ENCODE measurements at places on chromosomes 13 and 19.

GRCh38 chr19:17751103-17751911 is at the start of gene FCHO1:
Gene FCHO1, plus strand, starts transcription at chr19:17751477. Its CDS starts 3,688 bp downstream, at chr19:17755165.
- peak within 1 kb of the TSS; percentile 87 for H3K27ac ChIP-seq
- H3K4me1 ChIP-seq: peaks cover 62% of the 10 kb centered on the region
- H3K36me3 ChIP-seq: peaks cover 37% of the 10 kb centered on the region
- peak; percentile 95 for DNase-seq

GRCh38 chr13:29855784-29856183 is 5.4 kb upstream of the UBL3 start:
- no peaks in the 10 kb centered on the region for H3K36me3 ChIP-seq
- DNase-seq: no peak
- H3K4me3 ChIP-seq: no peak overlapping the region
- H3K27ac ChIP-seq: no peak overlapping the region
- H3K27me3 ChIP-seq: peaks cover 17% of the 10 kb centered on the region
- no peaks in the 10 kb centered on the region for H3K4me1 ChIP-seq

- H3K27ac ChIP-seq: no peak overlapping the region
- H3K4me1 ChIP-seq: no peaks in the 10 kb centered on the region
Measured at GRCh38 chr19:3459965-3460582, 20.3 kb downstream of the SMIM24 start.

- H3K4me1 ChIP-seq: peaks cover 28% of the 10 kb centered on the region
- H3K27me3 ChIP-seq: no peaks in the 10 kb centered on the region
- H3K36me3 ChIP-seq: peaks cover 52% of the 10 kb centered on the region
- peak; percentile 68 for DNase-seq
- peak overlapping the region; percentile 79 for H3K4me3 ChIP-seq
Measured at GRCh38 chr19:23394511-23394910, 760 bp downstream of the ZNF91 start.

- H3K27ac ChIP-seq: no peak overlapping the region
- peaks cover 7% of the 10 kb centered on the region for H3K4me1 ChIP-seq
- H3K4me3 ChIP-seq: no peak overlapping the region
- H3K36me3 ChIP-seq: no peaks in the 10 kb centered on the region
Measured at GRCh38 chr19:28210886-28211285, 1002.1 kb downstream of the UQCRFS1 start.

DNA sequence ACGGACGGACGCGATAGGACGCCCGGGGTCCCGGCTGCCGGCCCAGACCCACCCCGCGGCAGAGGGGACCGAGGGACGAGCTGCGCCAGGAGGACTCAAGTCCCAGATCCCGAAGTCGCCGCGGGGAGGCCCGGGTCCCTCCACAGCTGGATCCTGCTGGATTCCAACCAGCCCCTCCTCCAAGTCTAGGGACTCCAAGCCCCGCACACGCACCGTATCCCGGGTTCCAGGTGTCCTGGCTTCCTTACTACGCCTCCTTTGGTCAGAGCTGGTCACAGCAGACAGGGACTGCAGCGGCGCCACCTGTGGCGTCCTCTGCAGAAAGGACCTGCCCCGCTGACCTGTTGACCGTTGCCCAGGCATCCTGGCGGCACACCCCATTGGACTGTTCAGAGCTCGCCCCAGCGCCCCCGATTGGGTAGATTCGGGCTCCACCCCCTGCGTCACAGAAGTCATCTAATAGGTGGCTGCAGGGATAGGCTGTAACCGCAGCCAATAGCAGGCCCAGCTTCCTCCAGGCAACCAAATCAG is 29.0 kb upstream of the ZNF709 start:
- no peak overlapping the region for H3K4me3 ChIP-seq
- DNase-seq: no peak
- H3K27me3 ChIP-seq: no peaks in the 10 kb centered on the region
- no peak overlapping the region for H3K27ac ChIP-seq
- H3K36me3 ChIP-seq: peaks cover 4% of the 10 kb centered on the region

- no peak overlapping the region for H3K4me3 ChIP-seq
- H3K4me1 ChIP-seq: peaks cover 34% of the 10 kb centered on the region
- no peak for DNase-seq
- no peak overlapping the region for H3K27ac ChIP-seq
- no peaks in the 10 kb centered on the region for H3K36me3 ChIP-seq
Measured at GRCh38 chr13:31036731-31037695, 104.6 kb downstream of the TEX26 start.

DNA sequence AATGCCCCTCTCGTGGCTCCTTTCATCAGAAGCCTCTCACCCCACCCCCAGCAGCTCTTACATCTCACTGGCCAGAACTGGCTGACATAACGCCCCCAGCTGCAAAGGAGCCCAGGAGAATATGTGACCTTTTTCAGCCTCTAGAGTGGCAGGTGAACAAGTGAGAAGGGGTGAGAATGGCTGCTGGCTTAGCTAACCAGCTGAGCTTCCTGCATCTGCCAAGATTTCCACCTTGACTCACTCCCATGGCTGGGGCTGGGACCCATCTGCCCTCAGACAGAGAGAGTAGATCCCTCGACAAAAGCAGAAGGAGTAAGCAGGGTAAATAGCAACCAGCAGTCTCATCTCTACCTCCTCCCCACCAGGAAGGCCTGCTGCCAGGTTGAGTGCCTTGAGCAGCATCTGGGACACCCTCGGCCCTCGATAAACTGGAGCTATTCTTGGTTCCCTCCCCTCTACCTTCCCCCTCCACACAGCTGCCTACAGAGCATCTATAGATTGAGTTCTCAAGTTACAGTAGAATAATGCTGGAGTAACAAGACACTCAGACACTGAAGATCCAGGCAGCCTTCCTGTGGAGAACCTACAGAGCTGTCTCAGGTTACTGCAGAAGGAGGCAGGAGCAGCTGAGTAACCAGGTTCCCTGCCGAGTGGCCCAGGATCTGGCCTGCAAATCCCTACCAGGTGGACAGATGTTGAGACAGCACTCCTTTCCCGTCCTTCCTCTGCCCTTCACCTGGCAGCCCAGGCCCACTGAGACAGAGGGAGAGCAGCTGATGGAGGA is 15.5 kb downstream of the KASH5 start:
- DNase-seq: no peak
- no peaks in the 10 kb centered on the region for H3K36me3 ChIP-seq
- H3K27ac ChIP-seq: no peak overlapping the region
- H3K4me3 ChIP-seq: no peak overlapping the region

- H3K27ac ChIP-seq: no peak overlapping the region
- no peaks in the 10 kb centered on the region for H3K27me3 ChIP-seq
- H3K4me3 ChIP-seq: no peak overlapping the region
Measured at GRCh38 chr19:30235946-30236345, 136.2 kb upstream of the ZNF536 start.

GRCh38 chr13:44107357-44108121 is 227.8 kb downstream of the LACC1 start:
- no peaks in the 10 kb centered on the region for H3K27me3 ChIP-seq
- no peak overlapping the region for H3K27ac ChIP-seq
- DNase-seq: no peak
- H3K36me3 ChIP-seq: no peaks in the 10 kb centered on the region
- H3K4me1 ChIP-seq: no peaks in the 10 kb centered on the region
- H3K4me3 ChIP-seq: no peak overlapping the region

DNA sequence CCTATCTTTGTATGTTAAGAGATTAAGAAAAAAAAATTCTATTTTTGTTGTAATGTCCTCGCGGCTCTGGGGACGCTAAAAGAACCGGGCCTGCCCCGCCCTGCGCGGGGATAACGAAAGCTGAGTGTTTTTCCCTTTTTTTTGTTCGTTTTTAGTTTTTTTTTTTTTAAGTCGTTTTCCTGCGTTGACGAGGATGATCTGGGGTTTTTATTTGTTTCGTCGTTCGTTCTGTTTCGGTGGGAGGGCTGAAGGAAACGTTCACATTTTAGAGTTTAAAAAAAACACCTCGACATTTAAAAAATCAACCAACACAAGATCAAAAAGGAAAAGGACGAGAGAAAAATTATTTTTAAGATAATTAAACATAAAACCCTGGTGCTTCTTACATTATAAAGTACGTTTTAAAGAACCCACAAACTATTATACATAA is 5.6 kb downstream of the LYL1 start:
- H3K36me3 ChIP-seq: no peaks in the 10 kb centered on the region
- no peak overlapping the region for H3K27ac ChIP-seq
- peaks cover 23% of the 10 kb centered on the region for H3K4me1 ChIP-seq
- no peak for DNase-seq
- no peak overlapping the region for H3K4me3 ChIP-seq

DNA sequence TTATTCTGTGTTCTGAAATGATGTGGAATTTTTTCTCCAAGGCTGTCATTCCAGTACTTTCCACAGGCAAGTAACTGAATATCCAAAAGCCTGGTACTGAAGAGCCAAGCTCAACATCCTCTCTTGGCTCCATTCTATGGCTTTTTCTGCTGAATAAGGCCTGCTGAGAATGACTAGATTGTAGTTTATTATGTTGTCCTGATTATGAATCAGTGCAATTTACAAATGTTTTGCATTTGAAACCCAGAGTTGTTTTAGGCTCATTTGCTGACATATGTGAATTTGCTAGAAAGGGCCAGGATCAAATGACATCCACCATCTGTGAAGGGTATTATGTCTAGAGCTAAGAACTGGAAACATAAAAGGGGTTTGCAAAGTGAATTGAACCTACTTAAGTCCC is 596.6 kb downstream of the KCTD12 start:
- H3K36me3 ChIP-seq: no peaks in the 10 kb centered on the region
- H3K4me3 ChIP-seq: no peak overlapping the region
- no peaks in the 10 kb centered on the region for H3K4me1 ChIP-seq
- no peaks in the 10 kb centered on the region for H3K27me3 ChIP-seq

DNA sequence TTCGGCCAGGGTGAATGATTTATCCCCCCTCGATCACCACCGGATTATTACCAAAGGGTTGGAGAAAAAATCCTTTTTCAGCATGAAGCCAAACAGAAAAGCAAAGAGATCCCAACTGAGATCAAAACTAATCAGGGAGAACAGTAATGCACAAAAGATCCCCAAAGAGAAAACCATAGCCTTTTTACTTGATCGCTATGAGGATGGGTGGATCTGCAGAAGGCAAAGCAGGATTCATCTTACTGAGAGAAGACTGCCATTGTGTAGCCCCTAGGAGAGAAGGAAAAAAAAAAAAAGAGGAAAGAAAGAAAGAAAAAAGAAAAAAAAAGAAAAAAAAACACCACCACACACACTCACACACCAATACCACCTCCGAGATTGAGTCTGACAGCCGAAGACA is at the start of gene FGF14:
FGF14 (minus strand) TSS at position 283 of the 400 bp plus-strand sequence.
- H3K4me3 ChIP-seq: no peak within 1 kb of the TSS
- H3K27ac ChIP-seq: no peak within 1 kb of the TSS
- H3K36me3 ChIP-seq: no peaks in the 10 kb centered on the region
- DNase-seq: no peak
- no peaks in the 10 kb centered on the region for H3K4me1 ChIP-seq
- no peaks in the 10 kb centered on the region for H3K27me3 ChIP-seq

GRCh38 chr19:42113641-42114348 is 18.5 kb downstream of the POU2F2 start:
- DNase-seq: peak; percentile 83
- H3K4me1 ChIP-seq: peaks cover 18% of the 10 kb centered on the region
- H3K27ac ChIP-seq: peak overlapping the region; percentile 3
- H3K36me3 ChIP-seq: no peaks in the 10 kb centered on the region
- no peaks in the 10 kb centered on the region for H3K27me3 ChIP-seq

DNA sequence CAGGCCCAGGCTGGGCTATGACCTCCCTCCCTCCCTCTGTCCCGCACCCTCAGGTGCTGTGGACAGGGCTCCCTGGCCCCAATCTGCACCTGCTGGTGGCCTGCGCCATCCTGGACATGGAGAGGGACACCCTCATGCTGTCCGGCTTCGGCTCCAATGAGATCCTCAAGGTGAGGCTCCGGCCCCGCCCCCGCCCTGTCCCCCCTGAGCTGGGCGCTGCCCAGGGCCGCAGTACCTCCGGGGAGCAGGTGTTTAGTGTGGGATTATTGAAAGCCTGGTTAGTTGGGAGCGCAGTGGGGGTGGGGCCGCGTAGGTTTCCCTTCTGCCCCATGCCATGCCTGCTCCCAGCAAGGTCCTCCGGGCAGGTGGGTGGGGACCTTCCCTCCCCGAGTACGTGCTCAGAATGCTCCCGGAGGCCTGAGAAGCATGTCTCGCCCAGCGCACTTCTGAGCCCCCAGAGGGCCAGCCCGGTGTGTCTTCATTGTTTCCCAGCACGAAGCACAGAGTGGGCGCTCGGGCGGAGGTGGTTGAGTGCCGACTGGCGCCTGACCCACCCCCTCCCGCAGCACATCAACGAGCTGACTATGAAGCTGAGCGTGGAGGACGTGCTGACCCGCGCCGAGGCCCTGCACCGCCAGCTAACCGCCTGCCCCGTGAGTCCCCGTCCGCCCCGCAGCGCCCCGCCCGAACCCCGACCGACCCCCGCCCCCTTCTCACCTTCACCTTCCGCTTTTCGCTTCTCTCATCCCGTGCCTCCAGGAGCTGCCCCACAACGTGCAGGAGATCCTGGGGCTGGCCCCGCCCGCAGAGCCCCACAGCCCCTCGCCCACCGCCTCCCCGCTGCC is 8.8 kb downstream of the IL4I1 start:
- H3K27ac ChIP-seq: no peak overlapping the region
- H3K4me1 ChIP-seq: no peaks in the 10 kb centered on the region
- no peak for DNase-seq
- peaks cover 23% of the 10 kb centered on the region for H3K36me3 ChIP-seq
- no peaks in the 10 kb centered on the region for H3K27me3 ChIP-seq

DNA sequence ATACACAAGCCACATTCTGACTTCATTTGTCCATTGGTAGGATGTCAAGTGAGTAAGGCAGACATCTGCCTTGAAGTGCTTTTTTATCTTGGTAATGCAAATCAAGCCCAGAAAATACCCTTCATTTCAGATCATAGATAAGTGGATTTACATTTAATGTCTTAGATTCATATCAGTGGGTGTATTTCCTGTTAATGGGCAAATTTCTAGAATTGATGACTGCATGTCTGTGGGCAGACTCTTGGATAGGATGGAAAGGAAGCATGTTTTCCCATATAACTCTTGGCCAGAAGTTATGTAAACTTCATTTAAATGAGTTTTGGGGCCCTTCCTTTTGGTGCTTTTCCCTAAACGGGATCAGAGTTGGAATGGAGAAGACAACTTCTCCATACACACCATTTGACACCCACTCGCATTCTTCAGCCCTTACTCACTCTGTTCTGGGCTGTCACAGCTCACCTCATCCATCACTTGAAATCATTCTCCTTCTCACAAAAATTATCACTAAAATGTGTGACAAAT is 154.6 kb downstream of the FLT1 start:
- no peak for DNase-seq
- H3K4me3 ChIP-seq: no peak overlapping the region
- no peaks in the 10 kb centered on the region for H3K27me3 ChIP-seq
- no peaks in the 10 kb centered on the region for H3K4me1 ChIP-seq
- H3K36me3 ChIP-seq: no peaks in the 10 kb centered on the region

DNA sequence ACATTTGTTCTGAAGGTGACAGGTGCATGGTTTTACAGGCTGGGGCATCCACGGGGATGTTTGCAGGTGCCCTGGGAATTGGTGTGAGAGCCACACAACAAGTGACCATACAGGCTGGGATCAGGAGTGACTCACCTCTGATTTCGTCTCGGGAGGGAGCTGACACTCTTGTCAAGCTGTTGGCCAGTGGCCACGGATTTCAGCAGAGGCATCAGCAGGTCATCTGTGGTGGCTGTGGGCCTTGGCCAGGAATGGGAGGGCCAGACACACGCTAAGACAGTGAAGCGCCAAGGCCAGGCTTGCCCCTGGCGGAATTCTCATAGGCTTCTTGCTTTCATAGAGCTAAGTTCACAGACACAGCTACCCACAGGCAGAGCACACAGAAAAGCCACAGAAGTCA is 108.6 kb downstream of the HSPH1 start:
- H3K27me3 ChIP-seq: peaks cover 14% of the 10 kb centered on the region
- no peak for DNase-seq
- peaks cover 9% of the 10 kb centered on the region for H3K4me1 ChIP-seq
- H3K27ac ChIP-seq: no peak overlapping the region
- H3K4me3 ChIP-seq: no peak overlapping the region

GRCh38 chr13:29845440-29846056 is 4.9 kb downstream of the UBL3 start:
- no peak overlapping the region for H3K27ac ChIP-seq
- no peaks in the 10 kb centered on the region for H3K36me3 ChIP-seq
- H3K4me3 ChIP-seq: no peak overlapping the region
- no peaks in the 10 kb centered on the region for H3K27me3 ChIP-seq
- peaks cover 28% of the 10 kb centered on the region for H3K4me1 ChIP-seq

All from DND-41 (cell line).